NAMALWA (cell line): ENCODE measurements at places on chromosomes 7 and 10.

DNA sequence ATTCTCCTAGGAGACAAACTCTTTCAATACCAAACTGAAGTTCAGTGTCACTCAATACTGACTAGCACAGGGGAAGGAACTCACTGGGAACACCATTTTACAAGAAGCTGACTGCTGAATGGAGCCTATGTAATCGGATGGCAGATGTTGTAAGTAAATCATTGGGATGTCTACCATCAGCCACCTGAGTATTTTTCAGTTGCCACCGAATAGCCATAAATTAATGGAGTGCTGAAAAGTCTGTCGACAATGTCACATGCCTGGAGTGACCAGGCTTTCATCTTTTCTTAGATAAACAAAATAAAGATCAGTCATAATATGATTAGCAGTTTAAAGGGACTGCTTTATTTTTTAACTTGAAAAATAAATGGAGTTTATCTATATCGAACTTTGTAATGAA, 145.9 kb upstream of the SEMA3E start:
- DNase-seq: no peak

- DNase-seq: no peak
These were observed 122.2 kb upstream of the LRGUK start for GRCh38 chr7:134004829-134005505.

DNA sequence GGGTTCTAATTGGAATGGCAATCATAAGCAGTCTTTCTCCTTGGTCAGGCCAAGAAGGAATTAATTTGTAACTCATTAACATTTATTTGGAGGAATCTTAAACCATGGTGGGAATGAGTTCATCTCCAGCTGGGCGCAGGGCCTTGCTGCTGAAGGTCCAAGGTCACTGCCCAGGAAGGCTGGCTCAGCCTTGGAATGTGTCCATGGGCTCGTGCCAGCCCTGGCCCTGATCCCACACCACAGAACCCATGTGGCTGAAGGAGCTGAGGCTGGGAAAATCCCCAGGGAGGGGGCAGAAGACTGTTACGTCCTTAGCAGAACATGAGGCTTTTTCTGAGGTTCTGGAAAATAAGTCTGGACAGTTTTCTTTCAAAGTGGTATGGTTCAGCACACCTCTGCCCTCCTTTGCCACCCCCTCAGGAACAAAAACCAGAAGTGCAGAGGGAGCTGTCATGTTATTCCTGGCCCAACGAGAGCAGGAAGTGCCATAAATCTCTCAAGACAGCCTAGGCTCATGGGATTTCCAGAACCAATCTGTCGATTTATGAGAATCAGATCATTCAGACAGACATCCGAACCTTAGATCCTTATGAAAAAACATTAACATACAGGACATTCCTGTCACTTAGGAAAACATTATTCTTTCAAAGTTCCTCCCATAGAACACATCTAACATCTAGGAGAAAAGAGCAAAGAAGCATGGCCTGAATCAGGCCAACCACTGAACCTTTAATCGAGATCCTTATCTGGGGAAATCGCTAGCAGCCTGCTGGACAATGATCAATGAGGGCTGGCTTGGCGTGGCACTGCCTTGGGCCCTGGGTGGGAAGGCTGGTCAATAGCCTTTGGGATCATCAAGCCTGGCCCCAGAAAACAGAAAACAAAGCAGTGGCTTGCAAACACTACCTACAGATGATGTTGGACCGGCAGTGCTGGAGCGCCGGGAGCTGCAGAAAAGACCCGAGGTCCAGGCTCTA, 134.3 kb downstream of the TAX1BP1 start:
- DNase-seq: no peak

DNA sequence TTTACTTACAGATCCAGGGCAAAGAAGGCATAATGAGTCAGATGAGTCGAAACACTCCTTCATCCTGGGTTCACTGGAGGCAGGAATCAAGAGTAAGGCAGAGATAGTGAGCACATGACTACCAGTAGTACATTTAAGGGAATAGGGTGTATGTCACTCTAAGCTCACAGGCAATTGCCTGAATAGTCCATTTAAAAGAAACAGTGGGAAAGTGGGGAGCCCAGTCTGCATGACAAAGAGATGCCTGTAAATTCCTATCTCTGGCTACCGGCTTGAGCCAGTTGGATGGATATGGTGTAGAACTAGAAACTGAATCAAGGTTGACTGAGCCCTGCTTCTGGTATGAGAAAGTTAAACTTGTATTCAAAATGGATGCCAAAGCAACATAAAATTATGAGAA, 861.5 kb upstream of the ZWINT start:
- no peak for DNase-seq

- no peak for DNase-seq
These were observed 7.4 kb upstream of the GNA12 start for GRCh38 chr7:2851497-2851896.

- no peak for DNase-seq
These were observed 58.9 kb downstream of the ZNF22 start for GRCh38 chr10:45059632-45060031.

GRCh38 chr10:18501198-18501597, 150.2 kb downstream of the NSUN6 start:
- no peak for DNase-seq

DNA sequence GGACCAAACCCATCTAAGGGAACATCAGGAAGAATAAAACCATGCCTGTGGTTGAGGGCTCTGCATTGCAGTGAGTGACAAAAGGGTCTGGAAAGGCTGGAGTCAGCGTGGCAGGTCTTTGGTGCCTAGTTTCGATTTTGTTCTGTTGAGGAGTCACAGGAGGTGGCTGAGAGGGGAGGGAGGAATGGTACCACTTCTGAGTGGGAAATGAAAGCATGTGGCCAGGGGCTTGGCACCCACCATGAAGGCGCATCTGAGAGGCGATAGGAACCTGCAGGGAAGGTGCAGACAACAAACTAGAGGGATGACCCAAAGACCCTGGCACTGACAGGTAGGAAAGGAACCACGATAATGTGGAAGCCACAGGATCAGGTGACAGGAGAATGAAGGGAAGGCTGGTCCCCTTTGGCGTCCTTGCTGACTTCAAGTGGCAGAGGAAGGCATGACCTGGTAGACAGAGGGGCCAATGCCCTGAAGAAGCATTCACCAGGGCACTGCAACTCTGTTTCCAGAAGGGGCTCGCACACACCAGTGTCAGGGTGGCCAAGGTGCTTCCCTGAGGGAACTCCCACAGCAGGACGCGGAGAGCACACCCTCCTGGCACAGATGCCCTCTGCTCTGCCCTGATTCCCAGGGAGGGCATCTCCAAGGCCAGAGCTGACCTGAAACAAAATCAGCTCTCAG, 41.7 kb downstream of the HIPK2 start:
- no peak for DNase-seq

GRCh38 chr7:155774947-155775346, 37.3 kb downstream of the SHH start:
- no peak for DNase-seq

- DNase-seq: no peak
These were observed 76.3 kb upstream of the CAMK2B start for GRCh38 chr7:44401692-44402091.

GRCh38 chr7:2800931-2801688, 43.0 kb downstream of the GNA12 start:
- no peak for DNase-seq

DNA sequence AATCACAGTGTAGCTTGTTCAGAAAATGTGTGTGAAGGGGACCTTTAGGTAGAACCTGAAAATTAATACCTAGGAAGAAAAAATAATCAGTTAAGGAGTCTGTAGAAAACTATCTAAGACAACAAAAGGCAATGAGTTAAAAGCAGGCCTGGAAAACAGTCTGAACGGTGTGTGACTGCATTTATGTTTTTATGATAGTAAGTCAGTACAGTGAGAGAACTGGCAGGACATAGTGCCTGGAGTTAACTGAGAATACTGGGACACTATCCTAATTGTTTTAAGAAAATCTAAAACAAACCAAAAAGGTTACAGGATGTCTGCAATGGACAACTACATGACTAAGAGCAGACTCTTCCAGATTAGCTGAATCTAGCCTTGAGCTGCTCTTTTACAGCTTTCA, 17.9 kb downstream of the CRPPA start:
- no peak for DNase-seq

DNA sequence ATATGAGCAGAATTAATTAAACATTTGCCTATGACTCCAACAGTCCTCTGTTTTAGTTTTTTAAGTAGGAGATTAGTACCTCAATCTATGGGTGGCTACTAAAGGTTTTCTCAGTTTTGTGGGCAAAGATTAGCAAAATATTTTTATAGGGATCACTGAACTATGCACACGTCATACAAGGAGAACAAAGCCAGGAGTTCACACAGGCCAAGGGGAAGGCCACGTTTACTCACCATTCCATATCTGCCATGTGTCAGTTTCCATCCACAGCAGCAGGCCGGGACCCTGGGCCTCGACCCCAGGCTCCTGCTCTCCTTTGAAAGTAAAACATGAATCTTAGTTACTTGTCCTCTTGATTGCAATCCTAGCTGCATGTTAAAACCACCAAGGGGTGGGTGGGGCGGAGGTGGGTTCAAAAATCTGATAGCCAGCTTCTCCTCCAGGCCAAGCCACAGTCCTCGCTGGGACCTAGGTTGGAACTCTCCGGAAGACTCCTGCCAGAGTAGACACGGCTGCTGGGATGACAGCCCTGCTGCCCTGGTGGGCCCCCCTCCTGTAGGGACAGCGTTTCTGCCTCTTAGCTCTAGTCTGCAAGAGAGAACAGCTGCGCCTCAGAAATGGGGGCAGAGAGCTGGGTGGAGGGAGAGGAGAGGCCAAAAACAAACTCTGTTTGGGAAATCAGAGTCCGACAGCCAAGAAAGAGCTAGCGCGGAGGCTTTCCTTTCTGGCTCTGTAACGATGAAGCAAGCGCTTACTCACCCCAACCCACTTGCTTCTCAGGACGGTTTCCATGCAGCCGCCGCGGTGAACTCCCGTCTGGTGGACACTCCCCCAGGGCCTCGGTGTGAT, 35.6 kb downstream of the PITRM1 start:
- no peak for DNase-seq

- DNase-seq: no peak
These were observed 120.8 kb upstream of the HPS1 start for GRCh38 chr10:98567391-98568133.

DNA sequence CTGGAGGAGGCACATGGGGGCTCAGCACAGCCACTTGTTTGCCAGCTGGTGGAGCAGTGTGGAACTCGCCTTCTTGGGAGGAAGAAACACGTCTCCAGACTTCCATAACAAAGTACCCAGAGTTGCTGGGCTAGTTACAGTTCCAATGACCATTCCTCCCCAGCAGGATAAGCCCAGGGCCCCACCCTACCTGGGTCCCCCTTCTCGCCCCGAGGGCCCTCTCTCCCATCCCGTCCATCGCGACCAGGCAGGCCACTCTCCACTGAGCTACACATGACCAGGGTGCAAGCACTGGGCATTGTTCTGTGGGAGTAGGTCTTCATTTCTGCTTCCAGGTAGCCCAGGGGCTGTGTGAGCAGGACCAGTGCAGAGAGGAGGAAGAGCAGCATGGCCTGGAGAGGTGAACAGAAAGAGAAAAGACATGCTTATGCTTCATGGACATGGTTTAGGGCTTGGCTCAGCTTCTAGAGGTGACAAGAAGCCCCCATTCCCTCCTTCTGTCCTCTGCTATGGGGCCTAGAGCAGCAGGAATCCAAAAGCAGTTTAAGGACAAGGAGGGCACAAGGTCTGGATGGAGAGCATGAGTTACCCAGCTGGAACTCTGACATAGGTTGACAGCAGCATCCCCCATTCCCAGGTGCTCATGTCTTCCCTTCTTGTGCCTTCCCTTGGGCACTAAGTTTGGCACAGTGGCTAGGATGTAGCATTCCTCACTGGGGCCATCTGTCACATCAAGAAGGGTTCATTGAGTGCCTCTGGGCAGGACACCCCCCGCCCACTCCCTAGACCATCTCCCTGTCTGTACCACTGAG, 2.4 kb downstream of the SFTPD start:
- no peak for DNase-seq
